ENCODE measurements at places on chromosomes 6 and 20. TPM values are rescaled to one million over a fixed set of nuclear protein-coding genes. Genes with fewer than 3 reads are reported as not detected.

DNA sequence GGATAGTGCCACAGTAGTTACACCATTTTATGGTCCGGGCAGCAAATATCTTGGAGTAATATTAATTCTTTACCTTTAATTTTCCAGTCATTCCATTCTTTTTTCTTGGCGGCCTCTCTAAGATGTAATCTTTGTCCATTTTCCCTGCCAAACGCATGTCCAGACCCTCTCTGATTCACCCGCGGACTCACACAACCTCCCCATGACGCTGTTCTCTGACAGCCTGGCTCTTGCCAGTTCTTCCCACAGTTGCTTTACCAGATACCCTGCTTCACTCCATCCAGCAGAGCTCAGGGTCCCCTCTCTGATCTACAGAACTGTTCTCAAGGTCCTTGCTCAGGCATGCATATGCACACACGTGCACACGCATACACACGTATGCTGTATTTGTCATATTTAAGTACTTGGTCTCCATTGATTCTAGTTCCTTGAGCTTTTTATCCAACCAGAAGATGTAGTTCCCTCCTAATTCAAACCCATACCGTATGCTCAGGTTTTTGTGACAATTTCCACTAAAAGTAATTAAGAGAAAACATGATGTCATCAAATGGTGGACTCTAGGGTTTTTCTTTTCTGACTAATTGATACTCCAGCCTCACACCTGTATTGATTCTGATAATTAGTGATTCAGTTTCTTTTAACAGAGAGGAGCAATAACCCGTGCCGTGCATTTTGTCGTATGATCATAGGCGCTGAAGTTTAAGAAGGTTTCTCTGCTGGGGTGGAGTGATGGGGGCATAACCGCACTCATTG lies 10.0 kb downstream of the BPHL start:
- DNase-seq: no peak

PHACTR1 gene
- total RNA-seq: 0.55 TPM

GRCh38 chr20:834151-834746 lies 734 bp downstream of the FAM110A start:
- DNase-seq: no peak

DNA sequence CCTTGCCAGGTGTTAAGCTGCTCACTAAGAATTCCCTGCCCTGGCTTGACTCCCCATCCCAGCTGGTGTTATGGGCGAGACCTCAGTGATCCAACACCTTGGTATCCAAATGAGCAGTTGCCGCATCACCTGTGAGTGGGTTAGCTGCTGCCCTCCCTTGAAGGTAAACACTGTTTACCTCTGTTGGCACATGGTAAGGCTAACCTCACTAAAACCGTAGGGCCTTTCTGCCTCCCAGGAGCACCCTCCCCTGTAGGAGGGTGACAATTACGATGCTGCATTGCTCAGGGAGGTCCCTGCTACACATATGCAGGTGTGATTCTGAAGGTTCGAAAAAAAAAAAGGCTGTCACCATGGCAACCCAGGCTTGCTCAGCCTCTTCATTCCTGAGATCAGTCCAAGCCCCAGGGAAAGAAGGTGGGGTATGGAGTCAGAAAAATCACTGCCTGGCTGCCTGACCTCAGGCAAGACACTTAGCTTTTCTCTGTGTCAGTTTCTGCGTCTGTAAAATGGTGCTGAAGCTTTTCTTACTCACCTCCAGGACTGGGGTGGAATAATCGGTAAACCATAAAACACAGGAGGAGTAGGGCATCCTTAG lies 19.5 kb downstream of the PNPLA1 start:
- DNase-seq: no peak

ZFP57 gene
- total RNA-seq: not detected

STX11 gene
- 0.88 TPM for total RNA-seq

- DNase-seq: no peak
Measured at GRCh38 chr6:117624869-117625481, 22.7 kb upstream of the GOPC start.

GRCh38 chr6:56628105-56628504 lies 14.6 kb downstream of the DST start:
- no peak for DNase-seq

DNA sequence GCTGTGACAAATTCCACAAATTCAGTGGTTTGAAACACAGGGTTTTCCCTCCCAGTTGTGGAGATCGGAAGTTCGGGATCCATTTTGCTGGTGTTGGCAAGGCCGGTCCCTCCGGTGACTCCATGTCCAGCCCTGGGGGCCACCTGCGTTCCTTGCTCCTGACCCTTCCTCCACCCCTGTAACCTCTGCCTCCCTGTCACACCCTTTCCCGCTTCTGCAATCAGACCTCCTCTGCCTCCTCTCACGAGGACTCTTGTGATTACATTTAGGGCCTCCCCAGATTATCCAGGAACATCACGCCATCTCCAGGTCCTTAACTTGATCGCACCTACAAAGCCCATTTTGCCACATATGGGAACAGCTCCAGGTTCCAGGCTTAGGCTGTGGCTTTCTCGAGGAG lies 12.5 kb downstream of the RPS6KA2 start:
- DNase-seq: no peak

TMX4 gene
- 20.3 TPM for total RNA-seq

PREX1 gene
- 12.2 TPM for total RNA-seq

DNA sequence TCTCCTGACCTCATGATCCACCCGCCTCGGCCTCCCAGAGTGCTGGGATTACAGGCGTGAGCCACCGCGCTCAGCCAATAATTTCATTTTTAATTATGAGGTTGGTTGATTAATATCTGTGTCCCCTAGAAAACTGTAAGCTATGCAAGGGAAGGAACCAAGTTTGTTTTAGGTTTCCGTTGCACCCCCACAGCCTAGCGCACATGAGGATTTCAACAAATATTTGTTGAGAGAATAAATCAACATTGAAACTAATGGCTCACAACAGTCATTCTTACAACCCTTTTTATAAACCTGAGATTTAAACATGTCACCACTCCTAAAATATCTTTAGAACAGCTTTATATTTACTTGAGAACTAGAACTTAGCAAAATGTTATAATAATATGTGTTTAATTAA lies 114.0 kb upstream of the CARMIL1 start:
- no peak for DNase-seq

- DNase-seq: no peak
Measured at GRCh38 chr6:138719011-138719635, 54.4 kb upstream of the CCDC28A start.

RTN4IP1 gene
- 10.9 TPM for total RNA-seq

- no peak for DNase-seq
Measured at GRCh38 chr6:53481323-53481722, 63.6 kb downstream of the GCLC start.

MTFR2 gene
- total RNA-seq: 10.3 TPM

DNA sequence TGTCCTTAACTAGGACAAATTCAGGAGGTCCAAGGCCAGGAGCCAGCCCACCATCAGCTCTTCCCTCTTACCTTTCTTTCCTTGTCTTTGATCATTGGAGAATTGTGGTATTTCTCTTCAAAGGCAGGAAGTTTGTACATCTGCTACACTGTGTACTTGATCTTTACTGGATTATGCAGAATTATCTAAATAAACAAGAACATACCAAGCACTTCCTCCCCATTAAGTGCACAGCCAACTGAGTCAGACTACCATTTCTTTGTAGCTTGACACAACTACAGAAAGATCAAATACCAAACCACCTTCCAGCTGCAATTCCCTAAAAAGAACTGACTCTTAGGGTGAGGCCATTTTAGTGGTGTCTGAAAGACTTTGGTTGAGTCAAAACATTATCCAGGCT lies 195.1 kb downstream of the HDGFL1 start:
- no peak for DNase-seq

DNA sequence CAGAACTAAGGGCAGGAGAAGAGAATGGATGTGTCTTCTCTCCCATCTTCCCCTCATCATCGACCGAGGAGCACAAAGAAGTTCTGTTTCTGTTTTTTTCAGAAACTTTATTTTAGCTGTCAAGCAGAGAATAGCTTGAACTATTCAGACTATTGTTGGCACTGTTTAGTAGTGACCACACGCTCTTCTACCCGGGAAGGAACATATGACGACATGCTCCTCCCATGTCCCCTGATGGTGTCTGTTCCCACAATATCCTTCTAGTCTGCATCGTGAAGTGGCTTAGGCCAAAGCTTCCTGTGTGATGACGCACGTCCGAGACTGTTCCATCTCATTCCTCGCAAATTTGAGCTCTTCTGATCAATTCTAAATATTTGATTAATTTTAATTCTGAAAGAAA lies 27.2 kb upstream of the KIF25 start:
- no peak for DNase-seq

GRCh38 chr6:161436106-161436876 lies 162.4 kb upstream of the AGPAT4 start:
- no peak for DNase-seq

SASH1 gene
- 6.8 TPM for total RNA-seq

GRCh38 chr6:118523216-118523615 lies 24.9 kb upstream of the PLN start:
- no peak for DNase-seq

TAAR2 gene
- not detected for total RNA-seq

- no peak for DNase-seq
Measured at GRCh38 chr6:52356017-52356416, 5.9 kb upstream of the PAQR8 start.

- no peak for DNase-seq
Measured at GRCh38 chr20:12750221-12750620, 258.6 kb upstream of the SPTLC3 start.

SHLD1 gene
- total RNA-seq: 4.3 TPM

SLA2 gene
- total RNA-seq: not detected

DNA sequence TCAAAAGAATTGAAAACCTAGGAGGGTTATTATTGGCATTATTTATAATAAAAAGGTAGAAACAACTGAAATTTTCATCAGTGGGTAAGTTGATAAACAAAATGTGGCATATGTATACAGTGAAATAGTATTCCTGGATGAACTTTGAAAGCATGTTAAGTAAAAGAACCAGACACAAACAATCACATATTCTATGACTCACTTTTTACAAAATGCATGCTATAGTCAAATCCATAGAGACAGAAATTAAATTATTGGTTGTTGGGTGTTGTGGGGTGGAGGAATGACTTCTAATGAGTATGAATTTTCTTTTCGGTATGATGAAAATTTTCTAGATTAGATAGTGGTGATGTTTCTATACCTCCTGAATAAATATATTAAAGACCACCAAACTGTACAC lies 94.6 kb downstream of the LRRC1 start:
- DNase-seq: no peak

DNA sequence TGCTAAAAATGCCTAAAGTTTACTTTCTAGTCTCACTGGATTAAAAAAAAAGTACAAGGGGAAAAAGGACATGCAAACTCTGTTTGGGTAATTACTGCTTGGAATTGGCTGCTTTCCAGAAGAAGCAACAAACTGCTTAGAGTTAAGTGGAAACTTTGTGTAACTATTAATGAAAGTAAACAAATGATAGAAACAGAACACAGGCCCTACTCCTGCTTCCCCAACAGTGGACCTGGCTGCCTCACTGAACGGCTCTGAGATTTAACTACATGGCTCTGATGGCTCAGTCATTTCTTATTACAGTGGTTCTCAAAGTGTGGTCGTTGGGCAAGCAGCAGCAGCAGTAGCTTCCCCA lies 108.5 kb downstream of the MAN1A1 start:
- DNase-seq: no peak

GRCh38 chr6:98975421-98975820 lies 27.7 kb upstream of the FBXL4 start:
- no peak for DNase-seq

SALL4 gene
- 0.02 TPM for total RNA-seq

DNA sequence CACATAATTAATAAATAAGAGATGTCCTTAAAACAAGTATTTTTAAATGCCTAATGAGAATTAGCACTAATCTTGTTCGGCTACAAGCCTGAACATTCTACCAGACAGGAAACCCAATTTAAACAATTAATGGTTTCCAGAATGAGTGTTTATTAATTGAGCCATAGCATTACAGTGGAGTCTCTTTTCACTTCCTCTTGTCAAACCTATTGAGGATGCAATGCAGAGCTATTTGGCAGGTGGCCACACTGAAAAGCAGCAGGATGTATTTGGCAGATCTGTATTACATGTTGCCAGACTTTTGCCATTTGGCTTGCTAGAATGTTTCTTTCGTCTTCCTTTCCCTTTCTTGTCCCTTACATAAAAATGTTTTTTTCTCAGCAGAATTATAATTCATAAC lies 475.2 kb upstream of the MARCKS start:
- peak; percentile 14 for DNase-seq

DNA sequence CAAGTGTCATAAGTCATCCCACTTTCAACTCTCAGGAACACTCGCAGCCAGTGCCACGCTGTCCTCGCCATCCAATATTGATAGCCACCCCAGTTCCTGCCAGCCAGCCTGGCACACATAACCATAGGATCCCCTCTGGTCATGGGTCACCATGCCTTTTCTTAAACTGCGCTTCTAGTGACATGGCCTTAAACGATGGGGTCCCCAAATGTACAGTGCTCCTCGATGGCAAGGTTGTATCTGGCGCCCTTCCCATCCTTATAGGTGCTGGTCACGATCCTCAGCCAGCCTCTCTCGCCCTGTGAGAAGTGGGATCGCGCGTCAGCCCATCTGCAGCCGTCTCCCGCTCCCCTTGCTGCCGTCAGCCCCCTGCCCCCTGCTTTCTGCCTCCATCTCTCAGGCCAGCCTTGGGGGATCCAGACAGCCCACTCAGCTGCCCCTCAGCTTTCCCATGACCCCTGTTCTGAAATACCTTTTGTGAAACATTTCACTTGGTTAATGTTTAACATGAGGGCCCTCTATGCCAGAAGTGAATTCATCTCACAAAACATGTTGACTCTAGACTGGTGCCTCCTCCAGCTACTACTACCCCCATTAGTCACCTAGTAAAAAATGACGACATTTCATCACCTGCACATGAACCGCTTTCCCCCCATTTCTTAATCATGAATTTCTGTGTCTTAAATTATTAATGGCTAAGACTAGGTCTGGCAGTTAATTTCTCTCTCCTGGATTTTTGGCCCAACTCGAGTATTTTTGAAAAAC lies 11.4 kb downstream of the CTSZ start:
- DNase-seq: no peak

RAB32 gene
- total RNA-seq: 189 TPM

- peak; percentile 35 for DNase-seq
Measured at GRCh38 chr20:7841971-7842310, 98.3 kb downstream of the HAO1 start.

GRCh38 chr6:143097224-143097795 lies 36.6 kb downstream of the AIG1 start:
- DNase-seq: no peak

MUCL3 gene
- 0.43 TPM for total RNA-seq

DNA sequence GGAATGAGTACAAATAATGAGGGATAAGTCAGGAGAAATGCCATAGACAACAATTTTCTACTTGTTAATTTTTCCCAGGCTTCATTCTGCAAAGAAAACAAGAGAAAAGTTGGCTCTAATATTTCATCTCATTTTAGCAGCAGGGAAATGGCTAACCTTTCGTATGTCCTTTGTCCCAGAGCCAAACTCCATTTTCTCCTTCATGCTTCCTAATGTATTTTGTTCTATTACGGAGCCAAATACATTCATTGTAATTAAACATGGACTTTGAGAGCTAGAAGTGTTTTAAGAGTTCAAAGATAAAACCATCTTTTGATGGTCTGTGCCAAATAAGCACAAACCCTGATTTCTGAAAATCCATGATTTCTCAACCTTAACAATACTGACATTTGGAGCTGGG lies 136.9 kb downstream of the PTCHD4 start:
- no peak for DNase-seq

WFDC10B gene
- not detected for total RNA-seq

- DNase-seq: peak; percentile 57
Measured at GRCh38 chr6:29653452-29654038, 3.3 kb upstream of the MOG start.

RRAGD gene
- 33.5 TPM for total RNA-seq

GRCh38 chr6:157054531-157054979 lies 268.8 kb downstream of the TMEM242 start:
- no peak for DNase-seq
